ENCODE measurements at places on chromosomes 4 and X. TPM values are rescaled to one million over a fixed set of nuclear protein-coding genes. Genes with fewer than 3 reads are reported as not detected.

Gene QRFPR
- total RNA-seq, result not detected

Gene PAGE2
- not detected for total RNA-seq

Gene SOD3
- total RNA-seq, result not detected

Gene UBE2A
- 144 TPM for total RNA-seq

Gene MAGEA2
- not detected for total RNA-seq

Gene EDA
- 0.76 TPM for total RNA-seq

Gene SH2D1A
- total RNA-seq, result not detected

Gene NXF2B
- not detected for total RNA-seq

Gene P2RY4
- not detected for total RNA-seq

Gene EPHA5
- 0.45 TPM for total RNA-seq

Gene MAGEA8
- total RNA-seq, result not detected

Gene LGI2
- total RNA-seq, result 0.06 TPM

Gene UCP1
- total RNA-seq, result 0.11 TPM

Gene MAP9
- total RNA-seq, result 5.2 TPM

Gene RS1
- total RNA-seq, result not detected

Gene GAGE1
- total RNA-seq, result not detected

Gene NAP1L3
- total RNA-seq, result 0.25 TPM

Gene RNF150
- 0.55 TPM for total RNA-seq

Gene FMR1NB
- not detected for total RNA-seq

Gene CCSER1
- not detected for total RNA-seq

Gene STOX2
- 2.4 TPM for total RNA-seq

Gene CFAP99
- not detected for total RNA-seq

Gene AFF2
- total RNA-seq, result not detected

Gene GLRA3
- not detected for total RNA-seq

Gene G6PD
- 1,560 TPM for total RNA-seq

Gene KCNIP4
- not detected for total RNA-seq

Gene NCBP2L
- not detected for total RNA-seq

Gene ADH1A
- not detected for total RNA-seq

Gene TACR3
- not detected for total RNA-seq

Gene MYL5
- 12.2 TPM for total RNA-seq

Gene CXorf38
- 11.3 TPM for total RNA-seq

Gene AMBN
- not detected for total RNA-seq

Gene ZDHHC9
- 49.1 TPM for total RNA-seq

Gene CT45A2
- total RNA-seq, result not detected

Gene CENPU
- 25.7 TPM for total RNA-seq

Gene NLGN3
- 1.3 TPM for total RNA-seq

Gene EVC
- total RNA-seq, result 12.5 TPM

Gene PHEX
- 0.44 TPM for total RNA-seq

Gene NEIL3
- 12.1 TPM for total RNA-seq

Gene FREM3
- not detected for total RNA-seq

Gene SPCS3
- 40.0 TPM for total RNA-seq

Gene EFHC2
- 0.26 TPM for total RNA-seq

Gene SPANXA2
- total RNA-seq, result 0.23 TPM

Gene TRAPPC2
- 6.6 TPM for total RNA-seq

Gene SLIT2
- total RNA-seq, result not detected

Gene CTAG1B
- total RNA-seq, result not detected

Gene IL1RAPL1
- total RNA-seq, result not detected

Gene TCEAL6
- not detected for total RNA-seq
